ENCODE measurements at places on chromosomes 7 and 10. TPM values are rescaled to one million over a fixed set of nuclear protein-coding genes. Genes with fewer than 3 reads are reported as not detected.

The GNG11 gene
- 6.1 TPM for total RNA-seq

The AGAP9 gene
- total RNA-seq = 2.5 TPM

The THAP5 gene
- 23.7 TPM for total RNA-seq

DNA sequence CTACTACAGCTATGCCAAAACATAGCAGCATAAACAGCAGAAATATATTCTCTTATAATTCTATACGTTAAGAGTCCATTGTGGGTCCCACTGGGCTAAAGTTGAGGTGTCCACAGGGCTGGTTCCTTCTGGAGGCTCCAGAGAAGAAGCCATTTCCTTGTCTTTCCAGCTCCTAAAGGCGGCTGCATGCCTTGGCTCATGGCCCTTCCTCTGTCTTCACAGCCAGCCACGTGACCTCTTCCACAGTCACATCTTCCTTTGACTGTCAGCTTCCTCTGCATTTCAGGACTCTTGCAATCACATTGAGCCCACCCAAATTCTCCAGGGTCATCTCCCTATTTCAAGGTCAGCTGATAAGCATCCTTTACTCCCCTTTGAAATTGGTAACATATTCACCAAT lies 17.2 kb downstream of the NACAD start:
- H3K4me1 ChIP-seq = no peaks in the 10 kb centered on the region
- DNase-seq = no peak
- H3K27ac ChIP-seq = no peak overlapping the region

- peak overlapping the region; percentile 80 for H3K27ac ChIP-seq
- H3K4me1 ChIP-seq = peaks cover 36% of the 10 kb centered on the region
- no peaks in the 10 kb centered on the region for H3K27me3 ChIP-seq
- peak; percentile 75 for DNase-seq
Observed at GRCh38 chr10:71998840-71999194, 34.6 kb downstream of the CHST3 start.

DNA sequence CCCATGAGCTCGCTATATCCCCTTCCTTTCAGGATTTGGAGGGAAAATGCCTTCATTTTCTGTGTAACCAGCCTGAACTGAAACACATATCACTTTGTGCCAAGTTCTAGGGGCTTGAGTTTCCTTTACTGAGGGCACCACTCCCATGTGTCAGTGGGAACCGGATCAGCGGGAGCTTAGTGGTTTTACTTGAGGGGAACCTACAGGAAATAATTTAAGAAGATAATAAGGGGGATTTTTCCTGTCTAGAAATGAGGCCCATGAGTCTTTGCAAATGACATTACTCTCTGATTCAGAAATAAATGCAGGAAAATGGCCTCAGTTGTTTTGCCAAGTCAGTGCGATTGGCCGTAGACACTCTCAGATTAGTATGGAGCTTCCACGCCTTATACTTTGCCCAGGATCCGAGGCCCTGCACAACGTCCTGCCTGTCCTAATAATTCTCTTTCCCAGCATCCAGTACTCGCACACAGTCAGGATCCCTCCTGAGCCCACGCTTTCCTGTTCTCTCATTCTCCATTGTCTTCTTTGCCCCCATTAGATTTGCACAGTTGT lies 86.4 kb upstream of the LYZL1 start:
- no peaks in the 10 kb centered on the region for H3K36me3 ChIP-seq
- DNase-seq = no peak
- H3K4me3 ChIP-seq = no peak overlapping the region
- no peak overlapping the region for H3K27ac ChIP-seq
- peaks cover 8% of the 10 kb centered on the region for H3K4me1 ChIP-seq

GRCh38 chr10:74371696-74372095 lies 220.7 kb downstream of the ADK start:
- no peak overlapping the region for H3K27ac ChIP-seq
- no peak overlapping the region for H3K4me3 ChIP-seq
- H3K27me3 ChIP-seq = no peaks in the 10 kb centered on the region
- H3K36me3 ChIP-seq = no peaks in the 10 kb centered on the region

GRCh38 chr10:54203401-54203800 lies 597.6 kb downstream of the PCDH15 start:
- H3K27ac ChIP-seq = no peak overlapping the region
- H3K4me1 ChIP-seq = no peaks in the 10 kb centered on the region
- no peaks in the 10 kb centered on the region for H3K27me3 ChIP-seq
- DNase-seq = no peak
- H3K36me3 ChIP-seq = no peaks in the 10 kb centered on the region

GRCh38 chr7:22339725-22340390 lies 17.1 kb downstream of the RAPGEF5 start:
- H3K27ac ChIP-seq = no peak overlapping the region
- H3K4me3 ChIP-seq = no peak overlapping the region

- H3K27me3 ChIP-seq = no peaks in the 10 kb centered on the region
- DNase-seq = no peak
- no peaks in the 10 kb centered on the region for H3K36me3 ChIP-seq
- H3K4me3 ChIP-seq = no peak overlapping the region
- peaks cover 4% of the 10 kb centered on the region for H3K4me1 ChIP-seq
- no peak overlapping the region for H3K27ac ChIP-seq
Observed at GRCh38 chr10:31875608-31876007, 53.0 kb downstream of the ARHGAP12 start.

- no peak for DNase-seq
- H3K4me3 ChIP-seq = no peak overlapping the region
- no peak overlapping the region for H3K27ac ChIP-seq
- H3K36me3 ChIP-seq = no peaks in the 10 kb centered on the region
- H3K4me1 ChIP-seq = peaks cover 3% of the 10 kb centered on the region
Observed at GRCh38 chr7:40876601-40877000, 741.8 kb downstream of the SUGCT start.

DNA sequence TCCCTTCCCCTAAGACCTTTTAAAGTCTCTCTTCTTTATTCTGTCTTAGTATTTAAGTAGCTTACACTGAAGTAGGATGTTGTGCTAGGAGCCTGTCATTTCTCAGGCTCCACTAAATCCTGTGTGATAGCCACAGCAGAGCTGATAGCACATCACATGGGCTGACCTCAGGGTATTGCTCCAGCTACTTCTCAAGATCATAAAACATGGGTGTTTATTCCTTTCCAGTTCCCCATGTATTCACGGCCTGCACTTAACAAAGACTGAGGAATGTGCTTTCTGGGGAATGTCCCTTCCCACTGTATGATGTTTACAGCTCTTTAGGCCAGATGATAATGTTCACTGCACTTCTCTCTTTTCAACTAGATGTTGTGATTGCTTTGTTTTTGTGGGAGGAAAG lies 1086.8 kb downstream of the KCNMA1 start:
- peaks cover 19% of the 10 kb centered on the region for H3K27me3 ChIP-seq
- H3K27ac ChIP-seq = peak overlapping the region; percentile 9
- no peaks in the 10 kb centered on the region for H3K36me3 ChIP-seq
- H3K4me1 ChIP-seq = peaks cover 4% of the 10 kb centered on the region

Data from IMR-90 (cell line).